AG09319 (cell line): ENCODE measurements at places on chromosomes 2 and 18.

GRCh38 chr2:20976527-20976926 lies 67.3 kb downstream of the APOB start:
- no peak for DNase-seq

DNA sequence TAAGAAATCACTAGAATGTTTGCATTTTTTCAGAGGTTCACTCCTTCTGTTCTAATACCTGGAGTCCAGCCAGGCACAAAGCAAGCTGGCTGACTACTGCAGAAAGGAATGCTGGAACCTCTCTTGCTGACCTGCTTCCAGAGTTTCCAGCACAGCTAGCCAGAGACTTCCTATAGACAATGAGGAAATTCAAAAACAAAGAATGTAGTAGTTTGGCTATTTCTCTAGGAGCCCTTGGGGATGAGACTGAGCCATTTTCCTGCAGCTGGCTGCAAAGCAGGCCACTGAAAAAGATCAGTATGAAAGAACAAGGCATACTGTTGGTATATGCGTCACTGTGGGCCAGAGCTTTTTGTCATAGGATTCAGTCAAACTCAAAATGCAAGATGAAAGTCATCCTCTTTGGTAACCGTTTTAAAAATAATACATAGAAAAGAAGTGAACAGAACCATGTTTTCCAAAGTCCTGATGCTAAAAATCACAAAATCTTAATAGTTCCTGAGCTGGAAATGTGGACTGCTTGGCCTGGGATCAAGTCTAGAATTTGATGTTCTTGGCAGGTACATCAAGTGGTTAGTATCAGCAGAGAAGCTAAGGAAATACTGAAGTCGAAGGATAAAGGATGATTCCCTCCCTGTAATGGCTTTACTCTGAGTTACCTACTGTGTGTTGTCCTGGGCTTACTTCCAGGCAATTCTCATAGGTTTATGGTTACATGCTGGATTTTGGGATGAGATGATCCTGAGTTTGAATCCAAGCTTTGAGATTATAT lies 9.0 kb upstream of the DSEL start:
- DNase-seq: peak; percentile 90

DNA sequence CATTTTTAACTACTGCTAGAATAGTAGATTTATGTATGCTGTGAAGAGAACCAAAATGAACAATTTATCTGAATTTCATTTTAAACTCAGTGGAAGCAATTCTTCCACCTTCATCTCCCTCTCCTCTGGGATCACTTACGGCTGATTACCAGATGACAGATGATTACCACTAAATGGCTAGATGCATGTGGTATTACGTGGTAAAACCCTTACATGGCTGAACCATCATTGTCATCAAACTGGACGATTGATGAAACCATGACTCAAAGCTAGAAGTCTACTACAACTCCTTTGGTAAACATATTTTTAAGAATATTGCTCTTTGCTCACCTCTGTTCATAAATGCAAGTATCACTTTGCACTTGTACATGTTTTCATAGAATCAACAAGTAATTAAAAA lies 48.5 kb upstream of the DOCK10 start:
- no peak for DNase-seq

- no peak for DNase-seq
These were observed 232.8 kb downstream of the PIK3C3 start for GRCh38 chr18:42187611-42188380.

GRCh38 chr2:171487201-171487600 lies 35.1 kb upstream of the CYBRD1 start:
- DNase-seq: no peak

GRCh38 chr2:51921076-51921475 lies 889.1 kb upstream of the NRXN1 start:
- DNase-seq: no peak

DNA sequence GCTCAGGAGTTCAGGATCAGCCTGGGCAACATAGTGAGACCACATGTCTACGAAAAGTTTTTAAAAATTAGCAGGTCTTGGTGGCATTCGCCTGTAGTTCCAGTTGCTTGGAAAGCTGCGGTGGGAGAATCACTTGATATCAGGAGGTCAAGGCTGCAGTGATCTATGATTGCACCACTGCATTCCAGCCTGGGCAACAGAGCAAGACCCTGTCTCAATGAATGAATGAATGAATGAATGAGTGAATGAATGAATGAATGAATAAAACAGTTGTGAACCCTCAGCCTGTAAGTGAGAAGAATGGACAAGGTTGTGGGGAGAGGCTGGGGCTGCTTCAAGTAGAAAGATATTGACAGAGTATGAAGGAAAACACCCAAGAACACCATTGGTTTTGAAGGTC lies 48.0 kb downstream of the ARHGAP28 start:
- DNase-seq: no peak
